Non-pigmented ciliary epithelial cell (primary cell): ENCODE measurements at places on chromosomes 16 and 17.

DNA sequence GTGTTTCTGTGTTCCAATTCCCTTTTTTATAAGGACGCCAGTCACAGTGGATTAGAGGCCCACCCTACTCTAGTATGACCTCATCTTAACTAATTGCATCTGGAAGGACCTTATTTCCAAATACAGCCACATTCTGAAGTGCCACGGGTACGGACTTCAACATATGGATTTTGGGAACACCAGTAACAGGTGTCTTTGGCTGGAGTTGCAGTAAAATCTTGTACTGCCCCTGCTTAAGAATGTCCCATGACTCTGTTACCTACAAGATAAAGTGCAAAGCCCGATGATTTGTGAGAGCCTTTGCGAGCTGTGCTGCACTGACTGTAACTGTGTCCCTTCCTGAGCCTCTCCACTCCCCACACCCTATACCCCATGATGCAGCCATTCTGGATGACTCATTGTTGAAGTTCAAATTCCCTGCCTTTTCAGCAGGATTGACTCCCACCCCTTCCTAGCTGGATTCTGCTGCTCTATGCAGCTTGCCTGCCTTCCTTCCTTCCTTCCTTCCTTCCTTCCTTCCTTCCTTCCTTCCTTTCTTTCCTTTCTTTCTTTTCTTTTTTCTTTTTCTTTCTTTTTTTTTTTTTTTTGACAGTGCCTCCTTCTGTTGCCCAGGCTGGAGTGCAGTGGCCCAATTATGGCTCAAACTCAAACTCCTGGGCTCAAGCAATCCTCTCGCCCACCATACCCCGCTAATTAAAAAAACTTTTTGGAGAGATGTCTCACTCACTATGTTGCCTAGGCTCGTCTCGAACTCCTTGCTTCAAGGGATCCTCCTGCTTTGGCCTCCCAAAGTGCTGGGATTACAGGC, 2.1 kb downstream of the HCRT start:
- DNase-seq = no peak

- DNase-seq = peak; percentile 90
Measured at GRCh38 chr17:56699186-56699894, 105.8 kb downstream of the NOG start.

GRCh38 chr16:14628806-14629611, 1.1 kb downstream of the PARN start:
- no peak for DNase-seq

DNA sequence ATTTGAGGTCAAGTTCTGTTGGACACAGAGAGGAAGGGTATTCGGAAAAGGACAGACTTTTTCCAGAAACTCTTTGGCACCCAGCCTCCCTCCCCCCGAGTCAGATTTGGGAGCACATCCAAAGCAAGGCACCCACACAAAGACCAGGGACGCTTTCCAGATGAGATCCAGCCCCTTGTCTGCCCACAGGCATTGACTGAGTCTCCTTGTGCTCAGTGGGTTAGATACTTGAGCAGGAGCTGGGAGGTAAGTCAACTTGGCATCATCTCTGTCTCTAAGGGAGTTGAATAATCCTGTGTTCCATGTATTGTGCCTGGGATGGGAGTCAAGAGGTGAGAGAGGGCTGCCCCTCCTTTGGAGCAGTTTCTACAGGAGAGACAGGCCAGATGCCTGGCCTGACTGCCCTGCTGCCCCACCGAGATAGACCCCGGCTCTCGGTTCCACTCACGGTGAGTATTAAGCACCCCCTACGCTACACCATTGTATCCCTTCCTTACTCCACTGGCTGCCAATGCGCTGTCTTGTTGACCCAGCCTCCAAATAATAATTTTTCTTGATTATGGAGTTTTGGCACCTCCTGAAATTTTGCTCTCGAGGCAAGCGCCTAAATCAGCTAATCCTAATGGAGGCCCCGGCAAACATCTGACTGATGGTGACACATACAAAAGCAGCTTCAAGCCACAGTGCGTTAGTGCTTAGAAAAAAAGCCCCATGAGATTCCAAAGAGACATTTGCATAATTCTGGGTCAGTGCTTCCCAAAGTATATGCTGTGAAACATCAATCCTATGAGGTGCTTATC, 29.6 kb upstream of the MAP3K14 start:
- no peak for DNase-seq

DNA sequence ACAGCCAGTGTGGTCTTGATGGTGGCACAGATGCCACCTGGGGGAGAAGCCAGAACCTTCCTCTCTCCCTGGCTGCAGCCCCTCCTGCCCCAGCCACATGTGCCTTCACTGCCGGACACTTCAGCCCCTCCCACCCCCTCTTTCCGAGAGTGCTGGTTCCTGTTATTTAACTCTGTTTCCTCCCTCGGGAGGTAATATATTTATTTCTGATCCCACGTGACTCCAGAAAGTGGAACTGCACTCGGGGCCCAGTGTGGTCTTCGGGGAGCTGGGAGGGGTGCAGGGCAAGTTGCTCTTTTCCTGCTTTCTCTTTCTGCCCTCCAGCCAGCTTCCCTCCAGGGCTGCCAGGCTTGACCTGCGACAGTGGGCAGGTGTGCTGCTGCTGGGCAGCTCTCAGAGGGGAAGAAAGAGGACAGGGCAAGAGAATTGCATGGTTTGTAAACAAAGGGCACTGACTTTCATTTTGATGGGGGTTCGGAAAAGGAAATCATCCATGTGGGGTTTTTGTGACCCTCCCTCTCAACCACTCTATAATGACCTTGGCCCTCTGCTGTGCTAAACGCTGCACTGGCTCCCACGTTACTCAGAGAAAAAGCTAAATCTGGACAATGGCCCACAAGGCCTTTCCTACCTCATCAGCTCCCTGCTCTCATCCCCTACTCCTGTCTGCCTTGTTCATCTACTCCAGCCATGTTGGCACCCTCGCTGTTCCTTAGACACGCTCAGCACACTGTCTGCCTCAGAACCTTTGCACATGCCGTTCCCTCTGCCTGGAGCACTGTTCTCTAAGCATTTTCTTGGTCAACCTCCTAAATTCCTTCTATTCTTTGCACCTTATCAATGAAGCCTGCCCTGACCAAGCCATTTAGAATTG, 8.2 kb upstream of the CIITA start:
- DNase-seq = no peak

- no peak for DNase-seq
Measured at GRCh38 chr17:69763503-69763902, 311.5 kb upstream of the KCNJ16 start.

GRCh38 chr16:74575807-74576643, 30.9 kb downstream of the GLG1 start:
- DNase-seq = no peak

DNA sequence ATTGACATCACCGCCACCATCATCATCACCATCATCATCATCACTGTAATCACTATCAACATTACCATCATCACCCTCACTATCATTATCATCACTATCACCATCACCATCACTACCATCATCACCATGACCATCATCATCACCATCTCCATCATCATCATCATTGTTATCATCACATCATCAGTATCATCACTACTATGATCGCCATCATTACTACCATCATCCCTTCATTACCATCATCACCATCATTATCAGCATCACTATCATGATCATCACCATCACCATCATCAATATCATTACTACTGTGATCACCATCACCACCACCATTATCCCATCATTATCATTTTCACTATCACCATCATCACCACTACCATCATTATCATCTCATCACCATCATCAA, 368.3 kb downstream of the SEC14L1 start:
- DNase-seq = no peak

DNA sequence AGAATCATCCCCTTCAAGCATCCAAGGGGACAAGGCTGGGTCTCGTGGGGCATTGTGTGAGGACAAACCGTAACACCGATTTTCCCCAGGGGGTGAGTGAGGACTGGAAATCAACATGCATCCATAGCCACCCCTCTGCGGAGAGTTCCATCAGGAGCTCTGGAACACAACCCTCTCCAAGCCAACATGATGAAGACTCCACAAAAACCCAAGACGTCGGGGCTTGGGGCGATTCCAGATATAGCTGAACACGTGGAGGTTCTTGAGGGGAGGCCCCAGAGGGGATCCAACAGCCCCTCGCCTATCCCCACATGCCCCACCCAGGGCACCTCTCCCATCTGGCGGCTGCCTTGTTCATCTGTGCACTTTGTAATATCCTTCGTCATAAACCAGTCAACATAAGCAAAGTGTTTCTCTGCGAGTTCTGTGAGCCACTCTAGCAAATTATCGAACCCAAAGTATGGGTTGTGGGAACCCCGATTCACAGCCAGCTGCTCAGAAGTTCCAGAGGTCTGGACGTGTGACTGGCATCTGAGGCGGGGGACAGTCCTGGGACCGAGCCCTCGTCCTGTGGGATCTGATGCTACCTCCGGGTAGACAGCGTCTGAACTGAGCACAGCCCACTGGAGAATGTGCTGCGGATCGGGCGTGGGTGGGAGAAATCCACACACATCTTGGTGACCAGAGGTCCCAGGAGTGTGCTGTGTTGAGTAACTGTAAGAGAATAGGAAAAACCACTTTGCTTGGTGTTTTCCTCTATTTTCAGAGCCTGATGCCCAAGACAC, 55.5 kb downstream of the RPH3AL start:
- no peak for DNase-seq

- DNase-seq = no peak
Measured at GRCh38 chr17:67098006-67098405, 53.7 kb downstream of the CACNG1 start.

DNA sequence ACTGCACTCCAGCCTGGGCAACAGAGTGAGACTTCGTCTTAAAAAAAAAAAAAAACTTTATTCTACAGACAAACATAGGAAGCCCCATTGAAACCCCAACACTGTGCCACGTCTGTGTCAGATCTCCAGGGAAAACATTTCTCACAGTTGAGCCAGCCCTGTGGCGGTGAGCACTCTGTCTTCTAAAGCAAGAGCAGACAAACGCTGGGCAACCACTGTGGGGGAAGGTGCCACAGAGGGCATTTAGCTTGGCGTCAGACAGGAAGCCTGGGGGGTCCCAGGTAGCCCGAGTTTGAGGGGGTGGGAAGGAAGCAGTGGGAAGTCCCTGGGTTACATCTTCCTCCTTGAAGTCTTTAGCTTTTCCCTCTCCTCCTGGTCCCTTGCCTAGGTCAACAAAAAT, 16.0 kb downstream of the C17orf100 start:
- DNase-seq = no peak

DNA sequence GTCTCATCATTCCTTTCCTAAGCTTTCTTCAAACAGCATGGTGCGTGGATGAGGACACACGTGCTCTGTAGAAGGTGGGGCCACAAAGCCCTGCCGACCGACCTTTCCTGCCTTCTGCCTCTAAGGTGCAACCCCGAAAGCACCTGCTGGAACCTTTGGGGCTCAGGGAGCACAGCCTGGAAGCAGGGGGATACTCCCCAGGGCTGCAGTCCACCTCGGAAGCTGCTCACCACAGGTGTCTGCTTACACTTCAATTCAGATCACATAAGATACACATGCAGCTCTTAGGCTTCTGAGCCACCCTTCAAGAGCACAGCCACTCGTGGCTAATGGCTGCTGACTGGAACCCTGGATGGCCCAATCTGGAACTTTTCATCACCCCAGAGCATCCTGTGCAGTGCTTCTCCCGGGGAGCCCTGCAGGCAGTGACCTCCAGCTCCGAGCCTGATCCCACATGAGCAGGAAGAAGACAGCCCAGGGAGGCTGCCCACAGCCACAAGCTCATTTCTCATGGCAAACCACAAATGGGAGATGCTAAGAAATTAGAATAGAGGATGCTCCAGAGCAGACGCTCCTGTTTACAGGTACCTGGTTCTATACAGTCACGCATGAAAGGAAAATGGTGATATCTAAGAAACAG, 162.3 kb upstream of the FOXF1 start:
- no peak for DNase-seq

DNA sequence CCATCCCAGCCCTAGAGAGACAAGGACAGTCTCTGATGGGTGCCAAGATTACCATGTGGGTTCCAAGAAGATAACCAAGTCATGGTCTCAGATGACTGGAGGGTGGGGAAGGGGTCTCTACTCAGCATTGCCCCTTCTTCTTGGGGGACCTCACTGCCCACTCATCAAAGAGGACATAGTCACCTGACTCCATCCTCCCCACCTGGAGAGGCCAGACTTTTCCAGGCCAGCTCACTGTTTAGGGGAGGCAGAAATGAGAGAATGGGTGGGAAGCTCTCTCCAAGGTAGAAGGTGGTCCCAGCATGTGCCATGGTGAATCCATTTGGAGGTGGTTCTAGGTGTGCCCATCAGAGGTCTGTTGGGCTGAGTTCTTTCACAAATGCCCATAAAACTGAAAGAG, 20.7 kb upstream of the IL21R start:
- no peak for DNase-seq

GRCh38 chr17:58289869-58290268, 9.1 kb upstream of the MPO start:
- no peak for DNase-seq

DNA sequence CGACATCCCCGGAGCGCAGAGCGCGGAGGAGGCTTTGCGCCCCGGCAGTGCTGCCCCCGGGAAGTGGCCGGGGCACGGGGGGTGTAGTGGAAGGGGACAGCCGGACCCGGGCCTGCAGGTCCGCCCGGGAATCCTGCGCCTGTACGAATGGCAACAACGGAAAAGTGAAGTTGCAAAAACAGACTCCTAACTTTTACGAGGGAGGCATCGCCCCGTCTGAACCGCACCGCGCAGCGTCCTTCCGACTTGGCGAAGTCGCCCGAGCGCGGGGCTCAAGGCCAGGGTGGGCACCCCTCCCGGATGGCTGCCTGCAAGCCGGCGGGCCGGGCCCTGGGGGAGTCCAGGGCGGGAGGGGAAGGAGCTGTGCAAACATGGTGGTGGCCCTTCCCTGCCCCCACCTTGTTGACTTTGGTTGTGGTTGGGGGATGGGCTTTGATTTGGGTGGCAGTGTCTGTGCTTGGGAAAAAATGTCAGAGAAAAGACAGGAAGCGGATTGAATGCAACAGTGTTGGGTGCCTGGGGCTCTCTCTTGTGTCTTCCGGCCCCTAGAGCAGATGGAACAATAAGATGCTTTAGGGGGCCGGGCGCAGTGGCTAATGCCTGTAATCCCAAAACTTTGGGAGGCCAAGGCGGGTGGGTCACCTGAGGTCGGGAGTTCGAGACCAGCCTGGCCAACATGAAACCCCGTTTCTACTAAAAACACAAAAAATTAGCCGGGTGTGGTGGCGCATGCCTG, 675 bp downstream of the RNF213 start:
- DNase-seq = no peak

DNA sequence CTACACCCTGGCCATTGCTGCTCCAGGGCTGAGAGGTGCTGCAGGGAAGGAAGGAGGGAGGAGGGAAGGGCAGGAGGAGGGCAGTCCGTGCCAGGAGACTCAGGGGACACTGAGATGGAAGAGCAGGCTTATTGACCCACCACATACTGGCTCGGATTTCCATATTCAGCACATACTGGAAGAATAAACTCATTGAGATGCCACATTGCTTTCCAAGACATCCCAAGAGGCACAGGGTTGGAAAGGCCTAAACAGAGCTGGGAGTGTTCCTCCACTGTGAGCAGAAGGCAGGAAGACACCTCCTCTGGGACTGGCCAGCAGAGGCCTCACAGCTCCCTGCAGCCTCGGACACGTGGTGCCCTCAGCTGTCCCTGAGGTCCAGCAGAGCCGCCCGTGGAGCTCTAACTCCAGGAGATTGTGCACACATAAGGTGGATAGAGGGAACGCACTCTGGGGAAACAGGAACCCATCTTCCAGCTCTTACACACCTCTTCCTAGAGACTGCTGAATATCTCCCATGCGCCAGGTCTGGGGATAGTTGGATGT, 17.4 kb downstream of the CCDC182 start:
- DNase-seq = no peak
